ENCODE measurements at places on chromosomes 5 and 9.
A peak's percentile ranks its signal among the peaks of the same experiment; 100 is the strongest.

DNA sequence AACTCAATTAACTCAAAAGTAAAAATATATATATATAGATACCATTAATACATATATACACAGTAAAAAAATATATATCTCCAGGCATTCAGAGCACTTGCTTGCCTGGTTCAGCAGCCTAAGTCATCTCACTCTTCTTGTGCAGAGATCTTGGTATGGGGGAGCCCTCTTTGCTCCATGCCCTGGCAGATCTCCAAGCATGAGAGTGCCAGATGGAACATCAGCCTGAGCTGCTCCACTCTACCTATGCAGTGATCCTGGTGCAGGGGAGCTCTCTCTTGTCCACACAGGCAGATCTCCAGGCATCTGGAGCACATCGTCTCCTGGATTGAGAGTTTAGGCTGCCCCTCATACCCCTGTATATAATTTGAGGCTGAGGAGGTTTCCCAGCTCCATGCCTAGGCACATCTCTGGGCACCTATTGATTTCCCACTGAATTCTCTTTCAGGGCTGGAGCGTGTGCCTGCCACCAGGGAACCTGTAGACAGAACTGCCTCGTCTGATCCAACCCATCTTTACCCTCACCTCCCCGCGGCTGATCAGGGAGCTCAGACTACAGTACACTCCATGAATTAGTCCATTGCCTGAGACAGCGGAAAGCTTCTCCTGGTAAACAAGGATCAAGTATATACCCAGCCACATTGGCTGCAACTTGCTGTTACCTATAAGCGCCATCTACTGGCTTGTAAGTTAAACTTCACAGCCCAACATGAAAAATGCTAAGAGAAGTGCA is 342.4 kb upstream of the GRIA1 start:
- DNase-seq: peak; percentile 81

DNA sequence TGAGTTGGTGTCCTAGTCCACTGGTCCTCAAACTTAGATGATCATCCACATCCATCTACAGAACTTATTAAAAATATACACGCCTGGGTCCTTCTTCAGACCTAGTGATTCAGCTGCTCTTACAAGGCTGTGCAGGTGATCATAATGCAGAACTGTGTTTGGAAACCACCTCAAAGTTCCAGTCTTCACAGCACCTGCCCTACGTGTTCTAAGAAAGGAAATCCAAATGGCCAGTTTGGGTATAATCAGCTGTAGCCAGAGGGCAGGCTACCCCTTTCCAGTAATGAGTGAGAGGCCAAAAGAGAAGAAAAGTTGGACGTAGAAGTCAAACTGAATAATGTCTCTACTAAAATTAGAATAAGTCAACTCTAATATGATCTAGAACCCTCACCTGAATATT is 15.4 kb downstream of the REEP5 start:
- no peak for DNase-seq

DNA sequence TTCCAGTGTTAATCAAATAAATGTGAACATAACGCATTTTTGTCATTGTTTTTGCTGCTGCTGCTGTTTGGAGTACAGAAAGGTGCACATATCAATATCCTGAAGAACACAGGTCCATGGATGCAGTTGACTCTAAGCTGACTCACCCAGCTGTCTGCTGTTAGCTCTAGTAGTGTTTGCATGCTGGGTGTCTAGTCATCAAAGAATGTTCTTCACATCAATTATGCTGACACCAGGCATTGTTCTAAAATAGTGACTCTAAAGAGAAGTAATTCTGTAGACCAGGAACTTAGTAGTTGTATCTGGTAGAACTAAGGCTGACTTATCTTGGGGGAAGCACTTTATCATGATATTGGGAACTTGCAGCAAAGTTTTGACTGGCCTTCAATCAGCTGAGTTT is 55.7 kb upstream of the DPYSL3 start:
- DNase-seq: peak; percentile 32

DNA sequence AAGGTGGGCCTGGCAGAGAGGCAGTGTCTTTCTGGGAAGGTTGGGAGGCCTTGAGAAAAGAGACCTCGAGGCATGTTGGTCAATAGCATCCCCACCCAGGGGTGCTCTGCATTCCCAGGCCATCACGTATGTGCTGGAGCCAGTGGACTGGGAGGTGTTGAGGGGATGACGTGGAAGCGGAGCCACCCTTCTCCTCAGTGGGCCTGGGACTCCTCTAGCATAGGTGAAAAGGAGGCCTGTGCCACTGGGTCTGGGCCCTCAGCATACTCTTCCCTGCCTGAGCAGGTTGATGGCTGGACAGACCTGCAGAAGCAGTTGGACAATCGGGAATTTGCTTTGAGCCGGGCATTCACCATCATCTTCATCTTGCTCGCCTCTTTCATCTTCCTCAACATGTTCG is 25.5 kb downstream of the PITX1 start:
- no peak for DNase-seq

GRCh38 chr9:14061936-14062585 is 251.9 kb downstream of the NFIB start:
- DNase-seq: no peak
